GM12892 (cell line): ENCODE measurements at places on chromosomes 6 and 20.

GRCh38 chr20:62659488-62660239 is 17.4 kb downstream of the SLCO4A1 start:
- DNase-seq: no peak

GRCh38 chr6:32867022-32867477 is 13.1 kb downstream of the PSMB9 start:
- DNase-seq: no peak

- DNase-seq: no peak
These were observed 90.8 kb upstream of the OGFRL1 start for GRCh38 chr6:71197780-71198179.

GRCh38 chr6:37007340-37008043 is 2.0 kb downstream of the FGD2 start:
- DNase-seq: peak; percentile 46

DNA sequence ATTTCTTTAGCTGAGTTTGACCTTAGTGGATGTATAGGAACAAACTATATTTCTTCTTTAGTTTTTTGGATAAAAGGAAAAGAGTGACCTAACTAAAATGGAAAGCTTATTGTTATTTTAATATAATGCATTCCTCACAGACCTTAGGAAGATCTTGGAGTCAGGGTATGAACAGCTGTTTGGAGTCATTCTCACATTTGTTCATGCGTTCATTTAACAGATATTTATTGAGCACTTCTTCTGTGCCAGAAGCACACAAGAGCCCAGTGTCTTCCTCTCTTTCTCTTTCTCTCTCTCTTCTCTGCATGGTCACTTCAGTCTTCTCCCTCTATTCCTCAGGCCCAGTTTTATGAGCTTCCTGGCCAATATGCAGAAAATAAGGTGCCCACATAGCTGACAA is 744.0 kb upstream of the MAP3K7 start:
- DNase-seq: no peak

- DNase-seq: no peak
These were observed 83.5 kb downstream of the ZMYND8 start for GRCh38 chr20:47272893-47273590.

DNA sequence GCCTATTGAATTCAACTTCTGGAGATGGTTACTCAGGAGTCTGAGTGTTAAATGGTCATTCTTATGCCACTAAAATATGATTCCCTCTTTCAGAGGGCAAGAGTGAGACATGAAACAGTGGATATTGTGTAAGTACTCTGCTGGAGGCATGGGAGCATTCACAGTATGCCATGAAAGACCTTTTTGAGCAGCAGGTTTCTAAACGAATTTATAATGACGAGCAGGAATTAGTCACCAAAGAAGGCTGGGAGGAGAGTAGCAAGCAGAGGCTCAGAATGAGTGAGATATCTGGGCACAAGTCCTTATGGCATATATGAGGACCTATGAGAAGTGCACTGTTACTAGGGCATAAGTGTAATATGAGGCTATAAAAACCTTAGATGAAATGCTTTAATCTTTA is 10.9 kb upstream of the MYB start:
- DNase-seq: no peak

GRCh38 chr20:47319517-47320252 is 36.8 kb downstream of the ZMYND8 start:
- no peak for DNase-seq

- DNase-seq: no peak
These were observed 97.4 kb downstream of the THBS2 start for GRCh38 chr6:169156108-169156792.

DNA sequence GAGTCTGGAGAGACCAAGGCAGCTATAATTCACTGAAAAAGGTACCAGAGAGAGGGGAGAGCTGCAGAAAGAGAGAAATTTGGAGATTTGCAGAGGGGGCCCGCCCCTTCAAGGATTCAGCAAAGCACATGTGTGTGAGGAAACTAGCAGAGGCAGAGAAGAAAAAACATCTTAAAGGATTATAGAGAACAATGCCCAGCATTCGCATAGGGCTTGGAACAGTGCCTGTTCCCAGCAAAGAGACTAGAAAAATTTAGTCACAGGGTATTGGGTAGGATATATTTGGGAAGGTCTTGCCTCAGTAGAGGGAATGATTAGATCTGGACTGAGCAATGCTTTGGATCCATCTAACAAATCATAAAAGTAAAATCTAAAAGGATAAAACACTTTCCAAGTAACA is 44.0 kb downstream of the SRPK1 start:
- no peak for DNase-seq

DNA sequence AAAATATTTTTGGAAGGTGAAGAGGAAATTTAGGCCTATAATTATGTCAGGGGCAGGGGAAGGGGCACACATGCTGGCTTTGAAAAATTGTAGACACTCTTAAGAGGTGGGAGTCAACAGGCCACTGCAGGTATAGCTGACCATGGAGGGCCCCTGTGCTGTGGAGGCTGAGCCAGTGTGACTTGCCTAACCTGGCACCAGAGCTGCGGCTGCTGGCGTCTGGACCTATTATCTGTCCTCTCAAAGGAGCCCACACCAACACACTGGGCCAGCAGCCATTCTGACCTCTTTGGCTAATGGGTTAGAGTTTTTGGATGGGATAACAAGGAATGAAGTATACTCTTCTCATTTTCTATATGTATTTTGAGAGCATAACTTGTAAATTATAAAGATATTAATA is 4.5 kb downstream of the GID8 start:
- DNase-seq: no peak

DNA sequence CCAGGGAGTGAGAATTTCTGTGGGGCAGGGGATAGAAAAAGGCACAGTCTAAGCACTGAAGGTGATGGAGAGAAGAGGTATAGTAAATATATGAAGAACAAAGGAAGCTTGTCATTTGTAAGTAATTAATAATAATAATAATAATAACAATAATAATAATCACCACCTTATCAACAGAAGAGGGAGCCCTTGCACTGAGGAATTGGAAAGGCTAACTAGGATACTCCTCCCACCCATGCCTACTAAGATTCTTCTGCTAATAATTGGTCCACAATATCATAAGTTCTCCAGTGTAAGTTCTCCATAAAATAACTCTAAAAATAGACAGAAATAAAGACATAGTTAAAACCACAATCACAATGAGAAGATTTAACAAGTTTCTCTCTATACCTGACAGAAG is 912 bp upstream of the OR12D3 start:
- DNase-seq: no peak

- DNase-seq: no peak
These were observed 67.3 kb upstream of the ZNF217 start for GRCh38 chr20:53660947-53661381.

GRCh38 chr6:97586344-97586743 is 303.3 kb upstream of the MMS22L start:
- no peak for DNase-seq

GRCh38 chr20:57849121-57849520 is 139.3 kb upstream of the PMEPA1 start:
- no peak for DNase-seq

- no peak for DNase-seq
These were observed 127.9 kb downstream of the QRSL1 start for GRCh38 chr6:106757267-106757666.

DNA sequence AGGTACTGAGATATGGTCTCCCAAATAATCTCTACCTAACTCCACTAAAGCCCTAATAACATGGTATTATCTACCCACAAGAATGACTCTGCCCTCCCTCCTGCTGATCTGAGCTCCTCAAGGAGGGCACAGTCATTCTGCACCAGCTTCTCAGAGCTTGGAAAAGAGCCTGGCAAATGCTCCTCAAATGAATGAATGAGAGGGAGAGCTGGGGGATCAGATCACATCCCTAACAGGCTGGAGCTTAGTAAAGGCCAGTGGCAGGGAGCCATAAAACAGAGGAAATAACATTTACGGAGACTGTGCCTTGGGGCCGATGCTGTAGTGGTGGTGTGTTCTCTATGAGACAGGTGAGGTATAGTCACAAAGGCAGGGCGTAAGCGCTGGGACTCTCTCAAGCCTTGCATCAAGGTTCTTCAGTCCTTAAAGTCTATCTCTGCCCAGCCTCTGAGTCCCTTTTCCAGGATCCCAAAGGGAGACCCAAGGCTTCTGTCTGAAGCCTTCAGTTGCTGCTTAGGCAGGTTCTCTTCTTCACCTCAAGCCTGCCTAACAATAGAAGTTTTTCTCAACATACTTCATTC is 7.2 kb upstream of the NNAT start:
- no peak for DNase-seq

- no peak for DNase-seq
These were observed 22.9 kb downstream of the FAM110A start for GRCh38 chr20:856361-856775.
